ENCODE measurements at places on chromosomes 11 and 22. TPM values are rescaled to one million over a fixed set of nuclear protein-coding genes. Genes with fewer than 3 reads are reported as not detected.

- no peak overlapping the region for H3K4me3 ChIP-seq
- H3K4me1 ChIP-seq, result no peaks in the 10 kb centered on the region
- no peaks in the 10 kb centered on the region for H3K36me3 ChIP-seq
- no peak overlapping the region for H3K27ac ChIP-seq
- H3K27me3 ChIP-seq, result no peaks in the 10 kb centered on the region
- no peak for DNase-seq
These were observed 33.7 kb downstream of the SVIP start for GRCh38 chr11:22795914-22796313.

DNA sequence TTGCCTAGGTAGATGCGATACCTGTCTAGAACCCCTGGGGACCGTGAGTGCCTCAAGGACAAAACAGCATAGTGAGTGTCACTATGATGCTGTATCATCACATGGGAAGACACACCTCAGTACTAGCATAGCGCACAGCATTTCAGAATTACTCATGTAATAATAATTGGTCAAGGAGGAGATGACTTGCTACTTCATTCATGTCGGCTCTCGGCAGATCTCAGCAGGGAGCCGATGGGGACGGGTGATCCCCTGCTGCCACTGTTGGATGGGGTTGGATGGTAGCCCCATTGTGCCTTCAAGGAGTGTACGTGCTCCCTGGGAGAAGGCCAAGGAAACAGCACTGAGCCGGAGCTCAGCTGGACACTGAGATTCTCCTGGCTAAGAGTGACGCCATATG lies 186.9 kb downstream of the EFCAB6 start:
- no peak overlapping the region for H3K27ac ChIP-seq
- no peak for DNase-seq
- no peaks in the 10 kb centered on the region for H3K27me3 ChIP-seq
- no peak overlapping the region for H3K4me3 ChIP-seq
- no peaks in the 10 kb centered on the region for H3K4me1 ChIP-seq
- H3K36me3 ChIP-seq, result no peaks in the 10 kb centered on the region

- no peak overlapping the region for H3K4me3 ChIP-seq
- no peaks in the 10 kb centered on the region for H3K27me3 ChIP-seq
- no peaks in the 10 kb centered on the region for H3K36me3 ChIP-seq
- peaks cover 24% of the 10 kb centered on the region for H3K4me1 ChIP-seq
These were observed 2.0 kb downstream of the GNAZ start for GRCh38 chr22:23072077-23072910.

DNA sequence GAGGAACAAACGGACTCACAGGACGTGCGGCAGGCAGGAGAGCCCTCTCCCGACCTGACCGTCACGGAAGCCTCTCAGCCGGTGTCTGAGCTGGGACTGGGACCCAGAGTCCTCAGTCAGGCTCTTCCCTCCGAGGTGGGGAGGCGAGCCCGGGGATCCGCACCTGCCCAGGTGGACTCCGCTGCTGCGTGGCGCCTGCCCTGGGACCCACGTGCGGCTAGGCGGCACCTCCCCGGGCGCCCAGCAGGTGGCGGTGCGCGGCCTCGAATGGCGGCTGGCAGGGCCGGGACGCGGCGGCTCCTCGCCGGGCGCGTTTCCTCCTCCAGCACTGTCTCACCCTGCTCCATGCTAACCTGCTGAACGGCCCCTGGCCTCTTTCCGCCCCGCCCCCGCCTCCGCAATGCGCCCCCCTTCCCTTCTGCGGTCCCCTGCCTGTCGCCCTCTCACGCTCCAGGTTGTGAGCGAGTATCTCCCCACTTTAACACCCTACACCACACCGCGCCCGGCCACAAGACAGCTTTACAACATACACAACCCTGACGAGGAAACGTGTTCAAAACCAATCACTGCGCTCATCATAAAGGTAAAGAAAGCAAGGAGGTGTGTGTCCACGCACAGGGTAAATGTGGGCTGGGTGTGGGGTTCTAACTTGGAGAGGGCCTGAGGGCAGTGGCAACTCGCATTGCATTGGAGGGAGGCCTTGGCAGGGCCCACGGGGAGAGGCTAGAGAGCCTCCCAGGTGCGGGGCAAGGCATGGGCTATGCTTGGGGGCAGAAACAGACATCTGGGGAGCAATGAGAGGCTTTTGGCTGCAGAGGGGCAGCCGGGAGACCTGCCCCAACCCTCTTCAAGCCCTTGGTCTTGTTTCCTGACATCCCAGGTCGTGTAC lies 25.9 kb upstream of the ATXN10 start:
- no peak overlapping the region for H3K27ac ChIP-seq
- DNase-seq, result peak; percentile 67
- peaks cover 15% of the 10 kb centered on the region for H3K27me3 ChIP-seq
- H3K4me1 ChIP-seq, result no peaks in the 10 kb centered on the region

GRCh38 chr11:42397483-42397882 lies 914.3 kb upstream of the API5 start:
- H3K4me1 ChIP-seq, result no peaks in the 10 kb centered on the region
- no peaks in the 10 kb centered on the region for H3K27me3 ChIP-seq
- no peaks in the 10 kb centered on the region for H3K36me3 ChIP-seq
- H3K4me3 ChIP-seq, result no peak overlapping the region
- no peak overlapping the region for H3K27ac ChIP-seq
- DNase-seq, result no peak

Gene INSC
- not detected for total RNA-seq

Gene BRSK2
- 1.1 TPM for total RNA-seq

Gene CALCB
- not detected for total RNA-seq

- peak overlapping the region; percentile 83 for H3K4me3 ChIP-seq
- H3K27ac ChIP-seq, result peak overlapping the region; percentile 80
- H3K36me3 ChIP-seq, result no peaks in the 10 kb centered on the region
- peak; percentile 62 for DNase-seq
These were observed 585 bp downstream of the CYB5R3 start for GRCh38 chr22:42648368-42649245.
